Right renal cortex interstitium (tissue), 3 donors: ENCODE measurements at places on chromosomes 4 and X. TPM values are rescaled to one million over a fixed set of nuclear protein-coding genes. Genes with fewer than 3 reads are reported as not detected.

DNA sequence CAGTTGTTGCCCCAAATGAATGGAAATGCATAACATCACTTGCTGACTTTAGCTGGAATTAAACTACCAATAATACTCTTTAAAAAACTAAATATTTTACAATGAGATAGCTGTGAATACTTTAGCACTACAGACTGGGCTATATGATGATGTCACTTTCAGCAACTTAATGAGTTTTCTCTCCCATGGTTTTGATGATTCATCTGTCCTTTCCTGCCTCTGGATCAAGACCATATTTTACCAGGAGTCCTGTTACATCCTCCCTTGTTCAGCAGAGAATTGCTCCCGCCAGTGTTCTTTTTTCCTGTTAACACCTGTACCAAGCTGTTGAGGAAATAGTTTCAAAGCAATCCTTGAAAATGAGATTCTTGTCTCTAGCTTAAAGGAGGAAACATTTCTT is 543.0 kb downstream of the SPRY1 start:
- no peak for DNase-seq

GRCh38 chr4:4720646-4721045 is 138.8 kb upstream of the MSX1 start:
- no peak for DNase-seq

GRCh38 chr4:84977396-84977795 is 10.9 kb upstream of the WDFY3 start:
- DNase-seq, result no peak

GRCh38 chrX:132257116-132257515 is 37.9 kb upstream of the RAP2C start:
- no peak for DNase-seq

GRCh38 chr4:176358083-176358469 is 38.3 kb downstream of the SPCS3 start:
- DNase-seq, result no peak

GRCh38 chrX:72715546-72715945 is 1.4 kb upstream of the PHKA1 start:
- no peak for DNase-seq

Gene MFAP3L
- 24.0 TPM for polyA plus RNA-seq

Gene DEFB131A
- polyA plus RNA-seq, result not detected

Gene PRR32
- polyA plus RNA-seq, result not detected
